ENCODE measurements at places on chromosomes 2 and 18.

DNA sequence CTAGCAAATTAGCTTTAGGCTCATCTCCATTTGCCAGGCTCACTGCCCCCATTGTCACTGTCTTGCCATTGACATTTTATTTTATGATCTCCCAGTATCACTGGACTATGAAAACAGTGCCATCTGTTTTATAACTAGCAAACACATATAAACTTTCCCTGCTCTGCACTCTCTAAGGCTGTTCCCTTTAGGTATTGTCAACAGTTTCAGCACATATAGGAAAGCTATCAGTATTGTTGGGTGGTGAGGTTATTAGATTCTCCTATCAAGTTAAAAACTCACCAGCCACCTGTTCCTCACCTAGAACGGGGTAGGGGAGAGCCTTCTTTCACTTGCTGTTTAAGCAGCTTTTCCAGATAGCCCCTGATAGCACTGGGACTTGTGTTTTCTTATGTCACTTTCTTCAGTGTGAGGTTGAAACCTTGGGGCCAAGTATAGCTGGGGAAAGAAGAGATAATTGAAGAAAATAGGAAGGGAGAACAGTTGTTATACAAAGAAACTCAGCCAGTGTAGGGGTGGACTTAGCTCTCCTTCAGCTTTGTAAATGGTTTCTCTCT, 32.5 kb downstream of the CFLAR start:
- DNase-seq: no peak

DNA sequence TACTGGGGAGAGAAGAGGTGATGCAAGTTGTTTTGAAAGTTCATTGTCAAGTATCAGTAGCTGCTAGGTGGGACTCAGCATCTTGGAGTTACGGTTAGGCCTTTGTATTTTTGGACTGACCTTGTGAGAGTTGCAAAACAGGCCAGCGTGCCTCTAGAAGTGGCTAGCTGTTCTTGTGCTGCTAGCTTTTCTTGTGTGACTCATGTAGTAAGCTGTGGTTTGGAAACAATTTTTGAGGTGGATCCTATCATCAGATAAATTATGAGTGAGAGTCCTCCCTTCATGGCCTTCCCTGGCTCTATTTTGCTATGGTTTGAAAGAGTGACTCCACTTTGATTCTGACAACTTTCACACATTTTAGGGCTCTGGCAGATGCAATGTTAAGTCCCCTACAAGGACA, 409.2 kb upstream of the HS6ST1 start:
- peak; percentile 59 for DNase-seq

- DNase-seq: no peak
Observed at GRCh38 chr2:24917086-24917485, 3.0 kb downstream of the ADCY3 start.

DNA sequence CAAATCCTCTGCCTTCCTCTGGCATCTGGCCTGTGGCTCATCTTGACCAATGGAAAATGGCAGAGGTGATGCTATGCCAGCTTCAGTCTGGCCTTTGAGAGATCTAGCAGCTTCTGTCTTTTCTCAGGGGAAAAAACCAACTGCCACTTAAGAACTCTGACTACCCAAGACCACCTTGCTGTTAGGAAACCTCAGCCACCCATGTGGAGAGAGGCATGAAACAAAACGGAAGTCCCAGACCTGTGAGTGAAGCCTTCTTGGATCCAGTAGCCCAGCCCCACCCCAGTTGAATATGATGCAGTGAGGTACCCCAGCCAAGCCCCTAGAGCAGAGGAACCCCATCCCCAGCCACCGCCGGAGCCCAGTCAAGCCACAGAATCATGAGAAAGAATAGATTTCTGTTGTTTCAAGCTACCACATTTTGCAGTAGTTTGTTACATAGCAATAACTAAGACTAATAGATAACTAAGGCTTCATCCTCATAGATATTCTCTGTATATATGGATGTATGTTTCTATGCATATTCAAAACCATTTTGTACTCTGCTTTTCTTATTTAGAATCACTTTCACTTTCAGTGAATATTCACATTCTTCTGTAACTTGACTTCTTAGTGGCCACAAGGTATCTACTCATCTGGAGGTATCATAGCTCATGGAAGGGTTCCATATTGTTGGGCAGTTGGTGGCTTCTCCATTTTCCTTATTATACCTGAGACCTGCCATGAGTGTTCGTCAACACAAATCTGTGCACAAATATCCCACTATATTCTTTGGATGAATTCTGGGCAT, 142.1 kb downstream of the FBXO15 start:
- no peak for DNase-seq

- no peak for DNase-seq
Observed at GRCh38 chr2:25377822-25378421, 36.2 kb upstream of the DNMT3A start.

- no peak for DNase-seq
Observed at GRCh38 chr18:59048048-59048363, 91.7 kb upstream of the SEC11C start.

DNA sequence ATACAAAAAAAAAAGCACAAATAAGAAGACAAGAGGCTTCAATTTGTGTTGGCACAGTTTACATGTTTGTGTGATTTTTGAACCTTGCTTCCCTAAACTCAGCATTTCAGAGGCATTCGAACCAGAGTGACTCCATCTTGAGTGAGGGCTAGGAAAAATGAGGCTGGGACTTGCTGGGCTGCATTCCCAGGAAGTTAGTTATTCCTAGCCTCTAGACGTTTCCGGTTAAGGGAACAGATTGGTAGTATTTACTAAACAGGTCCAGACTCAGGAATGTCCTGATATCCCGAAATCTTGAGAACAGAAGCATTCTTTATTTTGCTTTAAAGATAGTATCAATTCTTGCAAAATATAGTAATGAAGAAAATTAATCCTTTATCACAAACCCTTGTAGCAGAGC, 46.7 kb downstream of the RIT2 start:
- DNase-seq: no peak

GRCh38 chr18:52716973-52717372, 377.0 kb downstream of the DCC start:
- no peak for DNase-seq

GRCh38 chr2:171923206-171923605, 945 bp downstream of the HAT1 start:
- no peak for DNase-seq

- DNase-seq: no peak
Observed at GRCh38 chr18:49768051-49768391, 45.3 kb downstream of the ACAA2 start.

GRCh38 chr18:79952996-79953559, 1.6 kb upstream of the SLC66A2 start:
- DNase-seq: no peak

- DNase-seq: no peak
Observed at GRCh38 chr2:98708396-98709186, 22.3 kb downstream of the MGAT4A start.

DNA sequence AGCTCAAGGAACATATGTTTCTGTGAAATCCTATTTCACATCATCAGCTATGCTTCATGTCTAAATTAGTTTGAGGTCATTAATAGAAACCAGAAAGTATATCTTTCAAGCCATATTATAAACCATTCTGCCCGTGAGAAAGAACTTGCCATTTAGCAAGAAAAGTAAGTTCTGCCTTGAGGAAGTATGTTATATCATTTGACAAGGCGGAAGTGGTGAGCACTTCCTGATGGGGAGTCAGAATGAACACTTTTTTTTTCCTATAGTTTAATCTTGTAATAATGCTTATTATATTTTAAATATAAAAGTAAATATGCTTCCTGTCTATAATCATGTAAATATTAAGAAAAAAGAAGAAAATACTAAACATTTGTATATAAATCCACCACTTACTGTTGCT, 39.3 kb upstream of the NRXN1 start:
- no peak for DNase-seq

GRCh38 chr2:239369631-239370161, 31.1 kb downstream of the HDAC4 start:
- no peak for DNase-seq

DNA sequence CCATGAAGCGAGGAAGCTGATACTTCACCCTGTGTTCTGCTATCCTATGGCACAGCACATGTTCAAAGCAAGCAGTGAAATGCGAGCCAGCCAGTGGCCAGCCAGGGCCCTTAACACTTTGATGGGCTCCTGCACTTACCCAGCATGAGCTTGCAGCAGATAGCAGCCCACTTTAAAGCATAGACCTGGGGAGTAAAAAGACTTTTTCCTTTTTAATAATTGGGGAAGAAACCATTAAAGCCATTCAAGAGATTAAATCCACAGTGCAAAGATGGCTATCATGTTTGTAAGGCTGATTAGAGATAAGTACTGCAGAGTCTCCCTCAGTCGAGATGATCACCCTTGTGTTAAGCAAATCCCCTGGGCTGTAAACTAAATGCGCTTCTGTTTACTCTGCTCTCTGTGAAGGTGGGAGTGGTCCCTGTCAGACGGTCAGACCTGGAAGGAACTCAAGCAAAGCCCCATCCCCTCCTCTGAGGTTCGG, 15.7 kb downstream of the CCBE1 start:
- DNase-seq: no peak

- DNase-seq: no peak
Observed at GRCh38 chr2:135174049-135174809, 122.1 kb downstream of the RAB3GAP1 start.

- no peak for DNase-seq
Observed at GRCh38 chr18:7037470-7037869, 80.1 kb downstream of the LAMA1 start.

GRCh38 chr2:121297217-121297830, 12.3 kb upstream of the TFCP2L1 start:
- no peak for DNase-seq
